ENCODE measurements at places on chromosomes 4 and X.

GRCh38 chr4:100809506-100809905 lies 291.7 kb upstream of the EMCN start:
- DNase-seq = no peak

- DNase-seq = no peak
Measured at GRCh38 chr4:15233626-15234025, 194.2 kb upstream of the C1QTNF7 start.

GRCh38 chr4:138710297-138710696 lies 305.3 kb upstream of the NOCT start:
- DNase-seq = no peak

DNA sequence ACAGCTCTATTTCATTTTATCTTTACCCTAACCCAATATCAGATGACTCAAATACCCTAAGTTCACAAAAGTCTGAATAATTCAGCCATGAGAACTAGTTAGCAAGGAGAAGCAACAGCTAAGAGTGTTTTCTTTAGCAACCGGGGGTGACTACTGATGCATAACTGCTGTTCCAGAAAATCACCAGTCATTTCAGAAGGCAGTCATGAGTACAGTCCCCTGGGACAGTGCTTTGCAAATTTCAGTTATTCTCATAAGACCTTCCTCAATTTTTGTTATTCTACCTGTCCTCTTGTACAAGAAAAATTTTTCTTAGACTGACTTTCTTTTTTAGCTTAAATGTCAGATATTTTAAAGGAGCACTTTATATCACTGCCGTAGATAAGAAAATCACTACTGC lies 16.4 kb downstream of the BANK1 start:
- DNase-seq = no peak

GRCh38 chrX:120367402-120368109 lies 5.7 kb downstream of the ATP1B4 start:
- no peak for DNase-seq

- DNase-seq = no peak
Measured at GRCh38 chr4:39469429-39470077, 10.7 kb downstream of the LIAS start.

DNA sequence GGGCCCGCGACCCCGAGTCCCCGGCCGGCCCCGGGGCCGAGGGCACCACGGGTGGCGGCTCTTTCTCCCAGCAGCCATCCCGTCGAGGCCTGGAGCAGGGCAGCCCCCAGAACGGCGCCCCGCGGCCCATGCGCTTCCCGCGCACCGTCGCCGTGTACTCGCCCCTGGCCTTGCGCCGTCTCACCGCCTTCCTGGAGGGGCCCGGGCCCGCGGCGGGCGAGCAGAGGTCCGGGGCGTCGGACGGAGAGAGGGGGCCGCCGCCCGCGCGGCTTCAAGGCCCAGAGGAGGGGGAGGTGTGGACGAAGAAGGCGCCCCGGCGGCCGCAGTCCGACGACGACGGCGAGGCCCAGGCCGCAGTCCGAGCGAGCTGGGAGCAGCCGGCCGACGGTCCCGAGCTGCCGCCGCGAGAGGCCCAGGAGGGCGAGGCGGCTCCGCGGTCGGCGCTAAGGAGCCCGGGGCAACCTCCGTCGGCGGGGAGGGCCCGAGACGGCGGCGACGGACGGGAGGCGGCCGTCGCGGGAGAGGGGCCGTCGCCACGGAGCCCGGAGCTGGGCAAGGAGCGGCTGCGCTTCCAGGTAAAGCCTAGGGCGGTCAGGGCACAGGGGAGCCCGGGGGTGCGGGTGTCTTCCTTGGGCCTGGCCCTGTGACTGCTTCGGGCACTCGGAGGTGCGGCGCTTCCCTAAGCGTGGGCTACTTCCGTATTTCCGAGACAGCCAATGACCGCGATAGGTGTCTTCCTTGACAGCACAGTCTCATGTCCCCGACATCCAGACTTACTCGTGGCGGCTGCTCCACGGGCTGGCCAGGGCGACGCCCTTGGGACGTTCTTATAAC lies 845 bp downstream of the ZAR1 start:
- no peak for DNase-seq

DNA sequence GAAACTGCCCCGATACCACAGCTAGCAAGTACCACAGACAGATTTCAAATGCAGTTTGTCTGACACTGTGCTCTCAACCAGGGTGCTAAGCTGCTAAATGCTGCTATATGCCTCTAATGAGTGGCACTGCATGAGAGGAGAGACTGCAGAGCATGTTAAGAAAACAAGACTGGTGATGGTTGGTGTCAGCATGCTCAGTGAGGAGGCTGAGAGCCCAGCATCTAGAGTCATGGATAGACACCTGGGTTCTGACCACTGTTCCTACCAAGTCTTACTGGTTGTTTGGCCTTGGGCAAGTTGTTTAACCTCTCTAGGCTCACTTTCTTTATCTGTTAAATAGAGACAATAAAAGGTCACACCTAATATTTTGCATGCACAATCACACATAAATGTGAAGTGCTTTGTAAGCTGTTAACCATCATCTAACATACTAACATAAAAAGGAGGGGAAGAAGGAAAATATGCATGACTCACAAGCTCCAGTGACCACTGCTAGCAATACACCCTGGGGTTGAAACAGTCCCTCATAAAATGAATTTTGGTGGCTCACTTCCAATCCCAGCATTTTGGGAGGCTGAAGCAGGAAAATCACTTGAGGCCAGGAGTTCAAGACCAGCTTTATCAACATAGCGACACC lies 20.7 kb downstream of the HHIP start:
- no peak for DNase-seq

DNA sequence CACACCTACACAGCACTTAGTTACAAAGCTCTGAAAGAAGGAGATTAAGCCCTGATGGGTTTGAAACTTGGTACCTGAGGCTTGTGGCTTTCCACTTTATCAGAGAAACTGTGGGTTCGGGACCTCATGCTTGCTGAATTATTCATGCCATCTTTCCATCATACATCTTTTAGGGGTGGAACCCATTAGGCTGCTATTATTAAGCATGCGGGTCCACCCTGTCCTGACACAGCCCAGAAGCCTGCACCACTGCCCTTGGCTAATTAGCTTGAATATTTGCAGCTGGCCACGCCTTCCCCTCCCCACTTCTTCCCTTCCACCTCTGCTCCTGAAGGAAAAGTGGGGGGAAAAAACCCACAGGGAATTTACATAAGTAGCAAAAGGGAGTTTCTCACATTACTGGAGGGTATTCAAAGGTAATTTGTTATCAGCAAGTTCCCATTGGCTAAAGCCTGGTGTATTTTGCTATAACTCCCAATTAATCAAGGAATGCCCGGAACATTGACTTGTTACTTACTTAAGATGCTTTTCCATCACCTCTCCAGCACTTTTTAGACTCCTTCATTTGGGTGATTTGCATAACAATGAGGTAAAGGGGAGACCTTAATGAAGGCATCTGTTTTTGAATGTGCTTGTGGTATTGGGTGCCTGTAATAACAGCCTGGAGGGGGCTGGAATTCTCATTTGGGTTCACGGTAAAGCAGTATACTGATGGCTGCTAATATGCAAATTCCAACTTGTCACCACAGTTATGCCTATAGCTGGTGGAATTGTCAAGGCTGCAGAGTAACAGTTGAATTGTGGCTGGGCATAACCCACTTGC lies 231.7 kb upstream of the GATB start:
- DNase-seq = no peak

GRCh38 chr4:145520172-145520571 lies 38.5 kb downstream of the SMAD1 start:
- no peak for DNase-seq

DNA sequence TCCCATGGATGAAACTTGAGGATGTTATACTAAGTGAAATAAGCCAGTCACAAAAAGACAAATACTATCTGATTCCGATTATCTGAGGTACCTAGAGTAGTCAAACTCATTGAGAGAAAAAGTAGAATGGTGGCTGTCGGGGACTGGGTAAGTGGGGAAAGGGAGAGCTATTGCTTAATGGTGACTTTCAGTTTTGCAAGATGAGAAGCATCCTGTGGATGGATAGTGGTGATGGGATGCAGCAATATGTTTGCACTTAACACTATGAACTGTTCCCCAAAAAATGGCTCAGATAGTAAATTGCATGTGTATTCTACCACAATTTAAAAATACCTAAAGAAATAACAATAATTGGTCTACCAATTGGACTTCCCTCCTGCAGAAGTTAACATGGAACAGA lies 181.5 kb downstream of the SHROOM3 start:
- no peak for DNase-seq

DNA sequence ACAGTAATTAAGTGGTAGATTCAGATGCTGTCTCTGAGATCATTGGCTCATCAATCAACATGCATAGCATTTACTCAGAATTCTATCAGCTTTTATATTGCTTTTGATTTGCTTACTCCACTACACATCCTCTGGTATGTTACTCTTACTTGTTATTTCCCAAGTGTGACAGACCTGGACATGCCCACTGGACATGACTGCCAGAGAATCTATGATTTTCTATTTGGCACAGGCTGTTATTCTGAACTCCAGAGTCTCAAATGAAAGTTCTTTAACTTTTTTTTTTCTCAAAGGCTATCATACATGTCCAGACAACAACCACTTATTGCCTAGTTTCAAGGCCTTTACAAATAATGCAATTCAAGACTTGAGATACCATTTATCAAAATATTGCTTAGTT lies 116.1 kb upstream of the ARHGAP24 start:
- DNase-seq = no peak

DNA sequence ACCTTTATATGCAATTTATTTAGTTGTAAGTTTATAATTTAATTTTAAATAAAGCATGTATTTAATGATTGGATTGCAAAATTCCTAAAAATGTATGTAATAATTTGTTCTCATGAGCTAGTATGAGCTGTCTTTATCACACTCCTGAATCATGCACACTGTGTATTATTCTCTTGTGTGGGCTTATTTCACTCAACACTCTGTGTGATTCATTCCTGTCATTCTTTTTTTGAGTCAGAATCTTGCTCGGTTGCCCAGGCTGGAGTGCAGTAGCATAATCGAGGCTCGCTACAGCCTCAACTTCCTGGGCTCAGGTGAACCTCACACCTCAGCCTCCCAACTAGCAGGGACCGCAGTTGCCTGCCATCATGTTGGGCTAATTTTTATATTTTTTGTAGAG lies 123.1 kb upstream of the SLC34A2 start:
- no peak for DNase-seq

Measured in stimulated activated CD8-positive, alpha-beta memory T cell treated with anti-CD3 and anti-CD28 coated beads, Interleukin-2, amount 100 ng/mL, for 1 hour (primary cell).